ENCODE measurements at places on chromosomes 7 and 10.

- no peak overlapping the region for H3K4me3 ChIP-seq
- peaks cover 14% of the 10 kb centered on the region for H3K4me1 ChIP-seq
- no peak overlapping the region for H3K27ac ChIP-seq
- H3K27me3 ChIP-seq = no peaks in the 10 kb centered on the region
- DNase-seq = no peak
Measured at GRCh38 chr7:130966246-130967009, 232.4 kb upstream of the KLF14 start.

DNA sequence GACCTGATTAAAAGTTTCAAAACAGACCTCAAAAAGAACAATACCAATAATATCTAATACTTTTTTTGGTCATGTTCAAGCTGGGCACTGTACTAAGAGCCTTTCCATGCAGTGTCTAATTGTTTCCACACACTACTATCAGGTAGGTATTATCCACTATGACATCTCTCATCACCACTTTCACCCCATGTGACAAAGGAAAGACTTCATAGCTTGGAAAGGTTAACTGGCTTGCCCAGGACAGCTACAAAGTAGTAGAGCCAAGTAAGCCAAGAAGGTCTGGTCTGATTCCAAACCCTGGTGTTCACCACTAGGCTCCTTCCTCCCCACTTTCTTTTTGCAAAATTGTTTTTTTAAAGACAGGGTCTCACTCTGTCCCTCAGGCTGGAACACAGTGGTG is 400.5 kb downstream of the KCNMA1 start:
- H3K27ac ChIP-seq = no peak overlapping the region
- no peak overlapping the region for H3K4me3 ChIP-seq
- no peaks in the 10 kb centered on the region for H3K36me3 ChIP-seq
- no peak for DNase-seq

GRCh38 chr10:51602326-51602725 is 97.1 kb downstream of the CSTF2T start:
- no peak overlapping the region for H3K27ac ChIP-seq
- H3K36me3 ChIP-seq = no peaks in the 10 kb centered on the region
- DNase-seq = no peak
- no peak overlapping the region for H3K4me3 ChIP-seq
- H3K4me1 ChIP-seq = peaks cover 2% of the 10 kb centered on the region
- H3K27me3 ChIP-seq = no peaks in the 10 kb centered on the region

DNA sequence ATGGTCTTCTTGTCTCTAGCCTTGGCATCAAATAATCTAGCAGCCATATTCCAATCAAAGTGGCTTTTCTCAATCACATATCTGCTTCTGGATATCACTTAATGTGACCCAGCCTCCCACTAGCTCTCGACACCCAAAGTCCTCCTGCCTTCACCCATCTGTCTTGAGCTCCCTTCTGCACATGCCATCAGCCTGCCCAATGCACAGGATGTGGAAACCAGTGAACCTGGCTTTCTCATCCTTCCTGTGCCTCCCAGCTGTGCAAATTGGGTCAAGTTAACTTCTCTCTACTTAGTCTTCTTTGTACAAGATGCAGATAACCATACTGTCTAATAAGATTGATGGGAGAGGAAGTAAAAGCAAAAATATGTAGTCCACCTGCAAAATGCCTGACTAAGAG is 257.9 kb upstream of the PITRM1 start:
- H3K27ac ChIP-seq = no peak overlapping the region
- no peaks in the 10 kb centered on the region for H3K27me3 ChIP-seq
- H3K4me3 ChIP-seq = no peak overlapping the region
- H3K36me3 ChIP-seq = no peaks in the 10 kb centered on the region
- H3K4me1 ChIP-seq = peaks cover 10% of the 10 kb centered on the region
- DNase-seq = no peak

DNA sequence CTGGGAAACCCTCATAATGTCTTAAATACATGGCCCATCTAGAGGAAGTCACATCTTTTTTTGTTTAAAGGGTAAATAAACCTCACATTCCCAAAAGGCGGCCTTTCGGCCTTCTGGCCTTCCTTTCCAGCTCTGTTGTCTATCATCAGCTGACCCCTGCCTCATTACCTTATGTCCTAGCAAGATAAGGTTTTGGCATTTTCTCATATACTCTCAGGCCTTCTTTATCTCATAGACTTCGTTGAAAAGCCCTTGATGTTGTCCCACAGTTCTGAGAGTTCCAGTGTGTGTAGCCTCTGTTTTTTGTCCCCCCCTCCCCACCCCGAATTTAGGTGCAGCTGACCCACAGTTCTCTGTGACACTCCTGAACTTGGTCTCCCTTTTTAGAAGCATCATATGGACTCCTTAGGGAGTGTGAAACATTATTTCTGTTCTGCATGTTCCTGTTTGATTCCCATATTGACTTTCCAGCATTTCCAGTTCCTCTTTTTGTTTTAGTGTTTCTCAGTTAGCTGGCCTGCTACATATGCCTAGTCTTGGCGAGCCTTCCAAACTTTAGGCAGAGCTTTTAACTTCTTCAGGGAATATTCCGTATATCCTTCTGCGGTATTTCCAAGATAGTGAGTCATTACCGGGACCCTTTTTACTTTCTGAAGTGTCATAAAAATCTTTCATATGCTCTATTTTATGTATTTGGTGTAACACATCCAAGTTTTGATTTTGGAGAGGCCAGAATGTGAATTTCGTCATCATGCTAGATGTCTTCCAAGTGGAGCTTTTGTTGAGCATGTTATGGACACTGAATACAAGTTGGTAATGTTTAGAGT is 138.5 kb downstream of the LRRC4 start:
- H3K27ac ChIP-seq = no peak overlapping the region
- peaks cover 20% of the 10 kb centered on the region for H3K36me3 ChIP-seq
- no peak overlapping the region for H3K4me3 ChIP-seq
- H3K4me1 ChIP-seq = no peaks in the 10 kb centered on the region

- no peaks in the 10 kb centered on the region for H3K27me3 ChIP-seq
- no peak for DNase-seq
- H3K27ac ChIP-seq = no peak overlapping the region
- H3K4me1 ChIP-seq = no peaks in the 10 kb centered on the region
- no peak overlapping the region for H3K4me3 ChIP-seq
Measured at GRCh38 chr7:16244469-16244868, 176.9 kb downstream of the CRPPA start.
